Activated T-helper 17 cell treated with anti-CD3 and anti-CD28 coated beads, Interleukin-2, amount 50 U/mL, for 72 hours (primary cell): ENCODE measurements at places on chromosomes 2 and 18. TPM values are rescaled to one million over a fixed set of nuclear protein-coding genes. Genes with fewer than 3 reads are reported as not detected.
A peak's percentile ranks its signal among the peaks of the same experiment; 100 is the strongest.

DNA sequence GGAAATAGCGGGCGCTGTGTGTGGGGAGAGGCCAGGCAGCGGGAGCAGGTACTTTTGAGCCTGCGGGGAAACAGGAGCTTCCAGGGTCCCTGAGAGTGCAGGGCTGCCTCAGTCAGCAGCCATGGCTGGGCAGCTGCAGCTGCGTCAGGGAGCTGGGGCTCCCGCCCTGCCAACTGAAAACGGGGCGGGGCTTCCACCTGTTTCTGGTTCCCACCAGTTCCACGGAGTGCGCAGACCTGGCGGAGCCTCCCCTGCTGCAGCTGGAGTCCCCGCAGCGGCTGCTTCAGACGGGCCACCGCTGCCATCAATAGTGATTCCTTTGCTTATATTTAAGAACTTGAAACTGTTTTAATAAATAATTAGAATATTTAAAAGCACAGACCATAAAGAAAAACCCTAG, 30.6 kb upstream of the RPRM start:
- ATAC-seq = no peak

DNA sequence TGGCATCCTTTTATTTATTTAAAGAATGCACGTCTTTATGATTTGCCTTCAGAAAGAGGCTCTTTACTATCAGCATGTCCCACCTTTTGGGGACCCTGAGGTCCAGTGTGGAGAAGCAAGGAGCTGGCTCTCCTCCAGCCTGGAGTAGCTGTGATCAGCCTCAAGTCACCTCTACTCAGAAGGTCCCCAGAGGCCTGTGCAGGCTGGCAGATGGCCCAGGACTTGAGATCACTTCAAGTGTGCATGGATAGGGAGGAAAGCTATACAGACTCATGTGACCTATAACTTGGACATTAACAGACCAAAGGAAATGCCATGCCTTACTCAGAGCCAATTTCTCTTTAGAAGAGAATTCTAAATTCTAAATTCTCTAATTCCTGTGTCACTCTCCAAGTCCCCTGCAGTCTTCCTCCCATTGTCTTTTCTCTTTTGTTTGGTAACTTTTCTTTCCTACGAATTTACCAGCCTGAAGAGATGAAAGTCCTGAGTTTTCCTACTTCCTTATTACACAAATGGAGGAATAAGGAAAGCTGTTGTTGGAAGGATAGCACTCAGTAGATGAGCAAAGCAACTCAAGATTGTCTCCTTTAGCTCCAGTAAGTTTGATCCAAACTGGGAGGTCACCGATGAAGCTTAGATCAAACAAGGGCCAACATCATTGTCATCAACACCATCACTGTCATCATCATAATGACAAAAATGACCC, 163.9 kb downstream of the GFPT1 start:
- ATAC-seq = no peak

DNA sequence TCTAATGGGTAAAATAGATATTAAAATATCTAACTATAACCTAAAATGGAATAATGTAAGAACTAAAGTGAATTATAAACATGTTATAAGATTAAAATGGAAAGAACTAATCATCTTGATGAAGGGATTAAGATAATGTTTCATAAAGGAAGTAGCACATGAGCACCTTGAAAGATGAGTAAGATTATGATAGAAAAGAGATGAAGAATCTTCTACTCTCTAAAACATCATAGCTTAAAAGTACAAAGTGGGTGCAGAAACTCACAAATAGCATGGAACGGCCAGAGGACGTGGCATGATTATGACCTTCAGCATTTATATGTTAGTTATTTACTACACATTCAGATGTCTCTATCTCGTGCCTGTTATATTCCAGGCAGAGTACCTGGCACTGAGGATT, 76.2 kb upstream of the COL5A2 start:
- ATAC-seq = peak; percentile 43

DNA sequence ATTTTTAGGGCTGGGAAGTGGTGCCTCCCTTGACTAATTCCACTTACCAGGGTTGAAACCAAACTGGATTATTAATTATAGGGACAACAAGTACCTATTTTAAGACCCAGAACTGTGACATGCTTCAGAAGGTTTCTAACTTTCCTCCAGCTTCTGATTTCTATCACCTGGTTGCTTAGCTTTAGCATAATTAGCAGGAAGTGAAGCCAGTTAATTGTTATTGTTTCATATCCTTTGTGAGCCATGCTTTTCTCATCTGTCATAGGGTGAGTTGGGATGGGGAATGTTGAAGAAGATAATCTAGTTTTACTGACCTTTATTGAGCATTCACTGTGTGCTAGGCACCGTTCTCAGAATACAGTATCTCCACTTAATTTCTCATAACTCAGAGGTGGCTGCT, 3.2 kb downstream of the YPEL5 start:
- ATAC-seq = no peak

DNA sequence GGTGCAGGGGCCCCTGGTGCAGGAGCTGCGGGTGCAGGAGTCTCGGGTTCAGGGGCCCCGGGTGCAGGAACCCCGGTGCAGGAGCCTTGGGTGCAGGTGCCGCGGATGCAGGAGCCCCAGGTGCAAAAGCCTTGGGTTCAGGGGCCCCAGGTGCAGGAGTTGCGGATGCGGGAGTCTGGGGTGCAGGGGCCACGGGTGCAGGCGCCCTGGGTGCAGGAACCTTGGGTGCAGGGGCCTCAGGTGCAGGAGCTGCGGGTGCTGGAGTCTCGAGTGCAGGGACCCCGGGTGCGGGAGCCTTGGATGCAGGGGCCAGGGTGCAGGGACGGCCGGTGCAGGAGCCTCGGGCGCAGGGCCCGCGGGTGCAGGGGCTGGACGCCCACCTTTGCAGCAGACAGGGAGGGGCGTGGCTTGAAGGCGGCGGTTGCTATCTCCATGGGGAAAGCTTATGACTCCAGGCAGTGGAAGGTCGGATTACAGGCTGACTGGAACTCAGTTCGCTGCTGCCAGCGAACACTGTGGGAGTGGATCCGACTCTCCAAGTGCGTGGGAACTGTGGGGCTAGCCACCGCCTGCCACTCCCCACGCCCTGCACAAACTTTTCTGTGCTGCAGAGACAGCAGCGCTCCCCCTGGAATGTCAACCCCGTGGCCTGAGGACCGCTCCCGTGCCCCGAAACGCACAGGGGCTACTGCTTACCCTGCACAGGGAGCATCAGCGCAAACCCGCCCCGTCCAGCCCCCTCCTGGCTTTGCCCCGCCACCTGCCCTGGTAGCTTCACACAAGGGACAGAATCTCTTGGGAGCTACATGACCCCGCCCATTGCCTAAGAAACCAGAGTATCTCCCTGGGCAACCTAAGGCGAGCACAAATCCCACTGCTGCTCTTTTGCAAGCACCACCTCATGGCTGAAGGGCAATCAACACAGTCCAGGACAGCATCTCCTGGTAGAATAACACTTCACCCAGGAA, 40.3 kb downstream of the COPS9 start:
- ATAC-seq = no peak

GRCh38 chr2:15984368-15985255, 44.3 kb downstream of the MYCN start:
- no peak for ATAC-seq

DNA sequence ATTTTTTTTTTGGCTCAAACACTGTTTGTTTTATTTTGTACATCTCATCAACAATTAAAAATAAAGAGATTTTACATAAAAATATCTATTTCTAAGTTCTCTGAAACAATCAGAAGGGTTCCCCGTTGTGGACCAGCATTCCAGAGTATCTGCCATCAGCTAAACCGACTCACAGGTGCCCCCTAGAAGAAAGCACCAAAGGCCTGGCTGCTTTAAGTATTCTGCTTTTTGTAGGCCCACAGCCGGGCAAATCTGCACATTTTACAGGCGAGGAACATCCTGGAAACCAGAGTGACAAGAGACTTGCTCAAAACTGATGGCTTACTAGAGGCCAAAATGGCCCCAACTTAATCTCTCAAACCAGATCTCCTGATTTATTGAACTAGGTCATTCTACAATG, 82.2 kb upstream of the SETBP1 start:
- ATAC-seq = no peak

- no peak for ATAC-seq
Observed at GRCh38 chr2:68744366-68744912, 9.8 kb downstream of the ARHGAP25 start.

- ATAC-seq = no peak
Observed at GRCh38 chr2:109247812-109248211, 118.8 kb downstream of the SH3RF3 start.

The IL1B gene
- not detected for total RNA-seq
